ENCODE measurements at places on chromosomes 4 and X.

- no peak for DNase-seq
These were observed 121.7 kb upstream of the HAND2 start for GRCh38 chr4:173651651-173652282.

DNA sequence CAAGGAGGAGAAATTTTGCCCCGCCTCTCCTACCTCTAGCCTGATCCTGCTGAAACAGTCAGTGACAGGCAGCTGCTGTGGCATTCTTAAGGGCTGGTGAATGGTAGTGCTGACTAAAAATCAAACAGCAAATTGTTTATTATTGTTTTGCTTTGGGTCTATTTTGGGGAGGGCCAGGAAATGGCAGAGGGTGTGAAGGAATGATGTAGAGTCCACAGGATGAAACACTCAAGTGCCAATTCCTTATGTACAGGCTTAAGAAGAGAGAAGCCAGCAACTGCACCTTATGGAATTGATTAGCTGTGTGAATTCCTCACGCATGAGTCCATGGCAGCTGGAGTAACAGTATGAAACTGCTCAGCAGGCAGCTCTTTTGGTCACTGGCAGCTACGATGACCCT lies 39.7 kb downstream of the VEGFC start:
- DNase-seq = no peak

- DNase-seq = no peak
These were observed 892.1 kb upstream of the EPHA5 start for GRCh38 chr4:66562276-66562806.

- no peak for DNase-seq
These were observed 6.8 kb upstream of the RHOH start for GRCh38 chr4:40190019-40190418.

DNA sequence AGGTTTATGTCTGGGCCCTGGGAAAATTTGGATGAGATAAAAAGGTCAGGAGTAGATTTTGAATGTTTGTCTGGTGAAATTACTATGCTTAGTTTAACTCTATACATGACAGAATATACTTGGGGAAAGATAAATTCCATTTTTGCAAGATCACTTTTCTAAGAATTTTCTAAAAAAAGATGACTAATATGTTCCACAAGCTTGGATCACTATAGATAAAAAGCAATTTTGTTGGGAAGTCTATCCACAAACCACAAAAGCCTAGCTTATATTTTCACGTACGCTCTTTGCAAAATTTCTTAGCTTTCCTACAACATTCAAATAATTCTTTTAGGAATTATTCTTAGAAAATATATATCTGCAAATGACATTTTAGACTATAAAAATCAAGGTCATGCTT lies 20.6 kb upstream of the COQ2 start:
- no peak for DNase-seq

- DNase-seq = no peak
These were observed 39.8 kb downstream of the SPCS3 start for GRCh38 chr4:176359590-176359989.

- peak; percentile 83 for DNase-seq
These were observed at the start of gene MANBA for GRCh38 chr4:102760645-102761295. TSS of gene MANBA (minus strand) at chr4:102760968. CDS start at chr4:102760894, 74 bp downstream.

DNA sequence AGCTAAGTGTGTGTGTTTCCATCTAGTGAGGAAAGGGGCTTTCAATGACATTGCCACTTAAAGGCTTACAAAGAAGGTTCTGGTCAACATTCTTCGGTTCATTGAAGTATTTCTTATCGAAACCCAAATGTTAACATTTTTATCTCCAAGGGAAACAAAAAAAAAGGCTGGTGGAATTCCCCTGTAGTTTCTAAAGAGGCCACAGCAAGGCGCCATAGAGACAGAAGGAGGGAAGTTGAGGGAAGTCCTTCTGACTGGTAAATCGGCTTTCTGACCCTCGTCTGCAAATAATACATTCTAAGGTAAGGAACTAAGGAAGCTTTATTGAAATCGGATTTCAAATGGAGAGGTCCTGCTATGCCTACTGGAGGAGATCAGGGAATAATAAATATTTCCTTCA lies 1.7 kb upstream of the ZFP42 start:
- no peak for DNase-seq

- DNase-seq = no peak
These were observed 642.6 kb upstream of the HS3ST1 start for GRCh38 chr4:12071316-12071715.

DNA sequence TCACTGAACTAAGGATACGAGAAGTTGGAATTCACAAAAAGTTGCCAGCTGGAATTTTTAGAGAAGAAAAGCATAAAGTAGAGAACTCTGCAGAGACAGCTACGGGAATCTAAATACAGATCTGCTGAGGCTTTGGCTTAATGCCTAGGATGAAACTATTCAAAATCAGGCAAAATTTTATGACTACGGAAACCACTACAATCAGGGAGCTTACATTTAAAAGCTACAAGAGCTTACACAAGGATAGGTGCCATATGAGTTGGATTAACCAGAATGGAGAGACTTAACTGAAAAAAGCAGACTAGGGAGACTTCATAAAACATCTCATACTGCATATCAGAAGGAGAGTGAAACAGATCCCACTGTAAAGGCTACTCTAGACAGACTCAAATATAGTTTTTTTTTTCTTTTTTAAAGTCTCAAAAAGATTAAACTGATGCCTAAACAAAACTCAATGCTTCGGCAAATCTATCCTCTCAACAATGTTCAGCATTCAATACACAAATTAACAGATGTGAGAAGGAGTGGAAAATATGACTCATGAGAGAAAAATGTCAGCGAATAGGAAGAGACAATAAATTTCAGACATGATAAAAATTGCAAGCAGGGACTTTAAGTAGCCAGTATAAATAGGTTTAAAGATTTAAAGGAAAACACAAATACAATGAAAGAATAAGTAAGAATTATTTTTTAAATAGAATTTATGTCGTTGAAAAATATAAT lies 586.1 kb downstream of the FSTL5 start:
- no peak for DNase-seq

- DNase-seq = no peak
These were observed 41.0 kb downstream of the FGFBP1 start for GRCh38 chr4:15897577-15897976.

DNA sequence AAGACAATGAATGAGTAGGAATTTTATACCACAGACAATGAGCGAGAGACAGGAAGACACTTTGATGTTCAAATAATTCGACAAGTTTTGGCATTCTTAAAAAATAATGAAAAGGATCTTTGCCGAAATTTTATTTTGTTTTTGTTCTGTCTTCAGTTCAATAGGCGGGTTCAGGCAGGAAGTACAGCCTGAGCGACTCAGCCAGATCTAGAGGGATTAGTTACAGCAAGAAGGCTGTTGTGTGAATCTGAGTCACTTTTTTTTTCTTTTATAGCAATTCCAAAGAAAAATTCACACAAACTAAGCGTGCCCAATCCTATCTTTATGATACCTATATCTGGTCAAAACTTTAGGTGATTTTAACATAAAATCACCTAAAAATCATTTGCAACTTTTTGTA lies 505.4 kb upstream of the FAM241A start:
- DNase-seq = no peak

DNA sequence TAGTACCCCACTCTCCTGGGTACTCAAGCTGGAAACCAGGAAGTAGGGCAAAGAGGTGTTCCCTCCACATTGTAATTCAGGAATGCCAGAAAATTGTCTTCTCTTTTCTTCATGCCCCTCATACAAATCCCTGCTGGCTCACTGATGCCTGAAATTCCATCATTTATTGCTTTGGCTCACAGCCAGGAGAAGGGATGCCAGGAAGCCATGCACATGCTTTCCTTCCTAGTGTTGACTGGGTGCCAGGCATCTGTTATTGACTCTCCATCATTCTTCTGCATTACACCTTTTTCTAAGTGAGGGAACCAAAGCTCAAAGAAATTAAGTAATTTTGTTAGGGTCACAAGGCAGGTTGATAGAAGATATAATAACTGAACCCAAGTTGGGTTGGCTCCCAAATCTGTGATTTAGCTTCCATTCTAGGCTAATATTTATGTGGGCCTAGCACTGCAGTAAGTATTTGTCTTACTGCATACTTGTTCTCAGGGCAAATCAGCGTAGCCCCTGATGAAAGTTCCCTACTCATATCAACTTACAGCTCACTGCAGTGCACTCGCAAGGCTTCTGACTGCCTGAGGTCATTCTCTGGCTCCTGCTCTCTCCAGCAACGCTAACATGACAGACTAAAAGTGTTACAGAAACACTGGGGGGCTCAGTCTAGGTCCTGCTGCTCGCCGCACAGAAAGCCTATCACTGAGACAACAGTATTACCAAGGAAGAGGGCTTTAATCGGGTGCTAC lies 89.0 kb downstream of the TRAPPC11 start:
- DNase-seq = no peak

DNA sequence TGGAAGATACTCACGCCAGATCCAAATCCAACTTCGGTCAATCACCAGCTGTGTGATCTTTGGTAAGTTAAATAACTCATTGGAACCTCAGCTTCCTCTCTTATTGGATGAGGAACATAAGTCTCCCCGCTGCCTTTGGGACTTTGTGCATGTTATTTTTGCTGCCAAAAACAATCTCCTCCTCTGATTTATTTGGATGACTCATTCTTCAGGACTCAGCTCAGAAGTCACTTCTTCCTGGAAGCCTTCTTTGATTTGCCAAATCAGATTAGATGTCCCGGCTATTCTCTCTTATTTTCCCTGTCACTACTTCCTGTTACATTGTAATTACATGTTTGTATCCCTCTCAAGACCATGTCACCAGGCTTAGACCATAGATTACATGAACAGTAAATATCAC lies 138.0 kb upstream of the BOD1L1 start:
- DNase-seq = no peak

- no peak for DNase-seq
These were observed 23.1 kb downstream of the CORIN start for GRCh38 chr4:47814618-47815295.

DNA sequence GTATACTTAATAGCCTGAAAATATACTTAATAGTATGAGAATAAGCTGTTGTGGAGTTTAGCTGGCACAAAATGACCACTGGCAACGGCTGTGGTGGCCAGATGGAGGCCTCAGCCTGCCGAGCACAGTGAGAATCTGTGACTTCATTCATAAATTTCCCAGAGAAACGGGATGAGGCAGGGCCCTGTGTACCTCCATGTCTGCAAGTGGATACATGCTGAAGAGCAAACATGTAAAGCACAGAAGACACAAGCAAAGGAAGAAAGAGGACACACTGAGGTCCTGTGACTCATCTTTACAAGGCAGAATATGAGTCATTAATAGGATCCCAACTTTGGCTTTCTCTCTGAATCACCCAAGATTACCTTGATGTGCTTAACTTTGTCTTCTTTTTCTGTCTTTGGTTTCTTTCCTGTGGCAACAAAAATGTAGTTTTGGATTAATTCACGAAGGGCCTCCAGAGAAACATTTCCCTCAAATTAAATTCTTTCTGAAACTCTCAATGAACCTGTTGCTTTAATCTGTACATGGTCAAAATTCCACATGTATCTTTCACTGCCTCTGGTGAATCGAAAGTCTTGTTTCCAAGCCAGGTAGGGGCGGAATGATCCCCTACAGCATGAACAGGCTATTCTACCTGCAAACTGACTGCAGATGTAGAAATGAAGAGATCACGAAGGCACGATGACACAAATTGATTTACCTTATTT lies 56.4 kb downstream of the IRF2 start:
- no peak for DNase-seq

DNA sequence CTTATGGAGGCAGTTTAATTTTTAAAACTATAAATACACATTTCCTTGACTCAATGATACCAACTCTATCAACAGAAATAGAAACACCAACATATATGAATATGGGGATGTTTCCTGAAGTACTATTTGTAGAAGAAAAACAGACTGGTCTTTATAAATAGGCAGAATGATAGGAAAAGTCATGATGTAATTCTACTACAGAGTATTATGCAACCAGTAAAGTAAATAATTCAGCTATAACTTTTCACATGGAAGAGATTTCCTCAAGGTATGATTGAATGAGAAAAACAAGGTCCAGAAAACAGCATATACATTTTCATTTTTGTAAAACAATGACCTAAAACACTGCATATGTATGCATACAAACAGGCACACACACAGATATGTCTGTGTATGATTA lies 56.2 kb downstream of the GPRIN3 start:
- DNase-seq = no peak

DNA sequence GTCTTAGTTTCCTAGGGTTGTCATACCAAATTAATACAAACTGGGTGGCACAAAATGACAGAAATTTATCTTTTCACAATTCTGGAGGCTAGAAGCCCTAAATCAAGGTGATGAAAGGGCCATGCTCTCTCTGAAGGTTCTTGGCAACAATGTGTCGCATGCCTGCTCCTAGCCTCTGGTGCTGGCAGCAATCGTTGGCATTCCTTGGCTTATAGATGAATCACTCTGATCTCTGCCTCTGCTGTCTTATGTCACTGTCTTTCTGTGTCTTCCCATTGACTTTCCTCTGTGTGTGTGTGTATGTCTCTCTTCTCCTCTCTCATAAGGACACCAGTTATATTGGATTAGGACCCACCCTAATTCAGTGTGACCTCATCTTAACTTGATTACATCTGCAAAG lies 15.9 kb upstream of the INTU start:
- DNase-seq = no peak

GRCh38 chr4:108751321-108751720 lies 11.5 kb downstream of the ETNPPL start:
- DNase-seq = no peak

GRCh38 chr4:186300659-186301390 lies 34.8 kb downstream of the F11 start:
- no peak for DNase-seq

GRCh38 chr4:55574252-55574651 lies 17.8 kb downstream of the PDCL2 start:
- DNase-seq = no peak

- no peak for DNase-seq
These were observed 212.9 kb downstream of the NSUN7 start for GRCh38 chr4:40962551-40963180.

DNA sequence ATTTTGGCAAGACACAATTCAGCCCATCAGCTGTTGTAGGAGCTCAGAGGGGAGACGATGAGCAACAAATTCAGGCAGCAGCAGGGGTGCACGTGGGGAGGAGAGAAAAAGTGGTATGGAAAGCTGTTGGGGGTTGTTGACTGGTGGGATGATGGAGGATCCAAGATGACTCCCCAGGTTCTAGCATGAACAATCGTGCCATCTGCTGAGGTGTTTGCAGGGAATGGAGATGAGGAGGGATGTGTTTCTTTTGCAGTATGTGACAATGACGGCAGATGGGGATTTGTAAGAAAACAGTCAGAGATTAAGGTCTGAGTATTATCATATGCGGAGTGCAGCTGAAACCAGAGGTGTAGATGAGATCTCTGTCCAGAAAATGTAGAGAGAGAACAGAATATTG lies 63.3 kb downstream of the SEL1L3 start:
- DNase-seq = no peak

DNA sequence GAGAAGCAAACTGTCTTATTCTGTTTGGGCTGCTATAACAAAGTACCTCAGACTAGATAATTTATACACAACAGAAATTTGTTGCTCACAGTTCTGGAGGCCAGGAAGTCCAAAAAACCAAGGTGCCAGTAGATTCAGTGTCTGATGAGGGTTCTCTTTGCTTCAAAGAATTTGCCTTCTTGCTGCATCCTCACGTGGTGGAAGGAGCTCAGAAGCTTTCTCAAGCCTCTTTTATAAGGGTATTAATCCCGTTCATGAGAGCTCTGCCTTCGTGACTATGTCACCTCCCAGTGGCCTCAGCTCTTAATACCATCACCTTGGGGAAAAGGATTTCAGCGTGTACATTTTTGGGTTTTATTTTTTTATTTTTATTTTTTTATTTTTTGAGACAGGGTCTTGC lies 20.1 kb downstream of the CA5B start:
- no peak for DNase-seq

GRCh38 chrX:37701588-37701987 lies 16.0 kb downstream of the XK start:
- DNase-seq = no peak

GRCh38 chr4:101271516-101271915 lies 75.8 kb downstream of the PPP3CA start:
- DNase-seq = no peak

All from stimulated activated CD4-positive, alpha-beta T cell treated with anti-CD3 and anti-CD28 coated beads, Interleukin-1b, Interleukin-23, amount 100 ng/mL, for 48 hours (primary cell).